Stimulated activated CD4-positive, alpha-beta T cell treated with anti-CD3 and anti-CD28 coated beads, Interleukin-2, amount 100 ng/mL, for 48 hours (primary cell): ENCODE measurements at places on chromosomes 6 and 20.

DNA sequence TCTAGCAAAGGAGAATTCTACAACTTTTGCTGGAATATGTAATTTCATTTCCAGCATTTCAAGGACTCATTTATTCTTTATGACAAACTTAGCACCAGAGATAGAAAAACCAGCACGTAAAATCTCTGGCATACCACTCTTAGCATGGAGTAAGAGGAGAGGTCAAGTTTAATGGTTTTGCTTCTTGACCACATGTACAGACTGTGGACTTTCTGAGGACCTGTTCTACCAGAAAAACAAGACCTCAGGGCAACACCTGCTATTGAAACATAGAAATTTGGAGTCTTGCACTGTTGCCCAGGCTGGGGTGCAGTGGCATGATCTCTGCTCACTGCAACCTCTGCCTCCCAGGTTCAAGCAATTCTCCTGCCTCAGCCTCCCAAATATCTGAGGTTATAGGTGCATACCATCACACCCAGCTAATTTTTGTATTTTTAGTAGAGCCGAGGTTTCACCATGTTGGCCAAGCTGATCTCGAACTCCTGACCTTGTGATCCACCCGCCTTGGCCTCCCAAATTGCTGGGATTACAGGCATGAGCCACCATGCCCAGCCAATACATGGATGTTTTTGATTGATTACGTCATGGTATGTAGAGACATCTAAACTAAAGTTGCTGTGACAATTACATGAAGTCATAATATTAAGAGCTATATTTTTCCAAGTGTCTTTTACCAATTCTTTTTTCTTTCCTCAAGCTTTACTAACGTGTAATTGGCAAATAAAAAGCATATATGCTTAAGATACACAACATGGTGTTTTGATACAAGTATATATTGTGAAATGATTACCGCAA, 36.1 kb downstream of the CRYBG1 start:
- DNase-seq: no peak

GRCh38 chr6:13638626-13639025, 23.5 kb downstream of the NOL7 start:
- no peak for DNase-seq

DNA sequence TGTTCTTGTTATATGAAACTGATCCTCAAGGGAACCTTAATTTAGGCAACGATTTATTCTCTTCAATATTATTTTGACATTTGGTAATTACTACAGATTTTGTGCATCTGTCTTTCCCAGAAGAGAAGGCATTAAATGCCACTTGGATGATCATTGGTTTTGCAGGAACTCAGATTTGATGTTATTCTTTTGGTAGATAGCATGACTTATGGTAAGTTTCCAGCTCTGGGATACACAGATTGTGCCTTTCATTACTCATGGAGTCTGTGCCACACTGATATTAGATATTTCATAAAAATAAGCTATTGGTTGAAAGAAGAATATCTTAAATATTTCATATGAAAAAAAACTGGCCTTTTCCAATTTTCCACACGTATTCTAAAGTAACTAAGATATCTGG, 120.1 kb downstream of the AIG1 start:
- DNase-seq: no peak

- DNase-seq: no peak
These were observed 76.7 kb downstream of the CEP162 start for GRCh38 chr6:84150705-84151104.

GRCh38 chr20:33724439-33725094, 4.5 kb upstream of the PXMP4 start:
- no peak for DNase-seq

- DNase-seq: no peak
These were observed 42.5 kb downstream of the LYRM2 start for GRCh38 chr6:89596056-89596455.

DNA sequence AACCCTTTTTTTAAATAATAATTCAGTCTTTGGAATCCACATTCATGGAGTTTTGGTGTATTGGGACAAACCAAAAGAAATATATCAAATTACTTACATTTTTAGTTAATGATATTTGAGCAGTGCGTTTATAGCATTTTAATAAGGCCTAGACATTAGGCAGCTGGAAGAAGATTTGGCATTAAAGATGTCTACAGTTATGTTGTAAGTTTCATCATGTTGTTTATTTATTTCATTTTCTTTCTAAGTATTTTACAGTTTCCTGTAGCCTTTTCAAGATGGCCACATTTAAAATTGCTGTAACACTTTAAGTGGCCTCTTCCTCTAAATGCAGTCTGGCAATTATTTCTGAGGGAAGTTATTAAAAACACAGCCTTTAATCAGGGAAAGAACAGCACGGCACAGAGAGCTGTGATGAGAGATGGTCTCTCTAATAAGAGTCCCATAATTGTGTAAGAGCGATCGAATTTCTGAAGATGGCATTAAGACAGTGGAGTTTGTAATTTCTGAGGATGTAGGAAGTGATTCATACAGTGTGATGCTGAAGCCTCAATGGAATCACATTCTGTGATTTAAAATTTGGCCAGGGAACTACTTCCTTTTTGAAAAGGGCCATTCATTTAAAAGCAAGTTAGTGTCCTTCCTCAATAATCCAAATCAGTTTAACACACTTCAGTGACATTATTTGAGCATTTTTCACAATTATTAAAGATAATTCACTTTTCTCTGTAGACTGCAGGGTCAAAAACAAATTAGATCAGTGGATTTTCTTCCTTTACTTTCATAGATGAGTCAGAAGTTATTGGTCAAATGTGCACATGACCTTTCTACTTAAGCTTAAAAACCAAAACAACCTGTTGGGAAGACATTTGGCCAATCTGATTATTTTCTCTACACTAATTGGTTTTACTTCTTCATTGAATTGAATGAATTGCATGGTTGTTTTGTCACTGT, 52.4 kb upstream of the EDN3 start:
- no peak for DNase-seq

DNA sequence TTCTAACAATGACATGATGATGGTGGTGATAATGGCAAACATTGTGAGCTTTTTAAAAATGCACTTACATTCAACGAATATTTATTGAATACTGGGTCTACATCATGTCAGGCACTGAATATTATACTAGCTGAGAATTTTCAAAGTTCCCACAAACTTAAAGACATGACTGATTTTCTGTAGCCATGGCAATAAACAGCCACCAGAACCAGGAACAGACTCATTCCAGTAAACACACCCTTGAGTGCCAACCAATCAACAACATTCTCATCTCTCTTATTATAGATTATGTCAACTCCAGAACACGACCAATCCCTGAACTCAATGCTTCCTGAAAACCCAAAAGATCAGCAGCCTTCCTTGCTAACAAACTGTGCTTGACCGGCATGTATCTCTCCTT, 212.4 kb upstream of the RUNX2 start:
- DNase-seq: no peak

GRCh38 chr20:37468886-37469285, 52.2 kb upstream of the NNAT start:
- DNase-seq: no peak

GRCh38 chr6:163356324-163356723, 58.2 kb upstream of the QKI start:
- no peak for DNase-seq

GRCh38 chr6:113777601-113778000, 79.5 kb upstream of the MARCKS start:
- DNase-seq: no peak

DNA sequence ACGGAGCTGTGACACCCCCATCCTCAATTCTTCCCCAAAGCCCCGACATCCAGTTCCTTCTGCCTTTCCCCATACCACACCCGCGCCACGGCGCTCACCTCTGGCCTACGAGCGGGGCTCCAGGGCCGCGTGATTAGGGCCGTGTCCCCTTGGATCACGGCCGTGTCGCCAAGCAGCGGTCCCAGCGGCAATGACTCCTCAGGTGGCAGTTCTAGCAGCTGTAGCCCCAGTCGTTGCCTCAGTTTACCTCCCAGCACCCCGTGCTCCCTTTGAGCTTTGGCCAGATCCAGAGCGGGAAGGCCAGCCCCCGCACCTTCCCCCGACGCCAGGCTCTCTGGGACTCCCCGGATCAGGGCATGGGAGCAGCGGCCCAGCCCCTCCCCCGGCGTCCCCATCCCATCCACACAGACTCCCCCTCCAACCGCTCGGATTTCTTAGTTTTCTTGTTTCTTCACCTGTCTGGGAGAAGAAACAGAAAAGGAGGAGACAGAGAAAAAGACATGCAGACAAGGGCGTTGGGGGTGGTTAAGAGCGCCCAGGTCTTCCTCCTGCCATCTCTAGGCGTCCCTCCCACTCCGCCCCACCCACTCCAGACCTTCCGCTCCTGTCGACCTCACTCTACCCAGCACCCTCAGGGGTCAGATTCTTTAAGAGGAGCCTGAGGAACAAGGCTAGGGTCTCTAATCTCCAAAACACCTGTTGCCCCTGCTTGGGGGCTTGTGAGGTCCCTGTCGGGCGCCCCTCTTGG, at the start of gene DDAH2:
DDAH2 (minus strand) TSS at position 533 of the 748 bp plus-strand sequence; CDS start at position 395, 138 bp downstream.
- no peak for DNase-seq

- DNase-seq: no peak
These were observed 395.1 kb downstream of the TFAP2B start for GRCh38 chr6:51213811-51214210.

- peak; percentile 18 for DNase-seq
These were observed 87.7 kb downstream of the THEMIS start for GRCh38 chr6:127812985-127813698.

- DNase-seq: no peak
These were observed 263.5 kb downstream of the TMEM242 start for GRCh38 chr6:157059781-157060180.

DNA sequence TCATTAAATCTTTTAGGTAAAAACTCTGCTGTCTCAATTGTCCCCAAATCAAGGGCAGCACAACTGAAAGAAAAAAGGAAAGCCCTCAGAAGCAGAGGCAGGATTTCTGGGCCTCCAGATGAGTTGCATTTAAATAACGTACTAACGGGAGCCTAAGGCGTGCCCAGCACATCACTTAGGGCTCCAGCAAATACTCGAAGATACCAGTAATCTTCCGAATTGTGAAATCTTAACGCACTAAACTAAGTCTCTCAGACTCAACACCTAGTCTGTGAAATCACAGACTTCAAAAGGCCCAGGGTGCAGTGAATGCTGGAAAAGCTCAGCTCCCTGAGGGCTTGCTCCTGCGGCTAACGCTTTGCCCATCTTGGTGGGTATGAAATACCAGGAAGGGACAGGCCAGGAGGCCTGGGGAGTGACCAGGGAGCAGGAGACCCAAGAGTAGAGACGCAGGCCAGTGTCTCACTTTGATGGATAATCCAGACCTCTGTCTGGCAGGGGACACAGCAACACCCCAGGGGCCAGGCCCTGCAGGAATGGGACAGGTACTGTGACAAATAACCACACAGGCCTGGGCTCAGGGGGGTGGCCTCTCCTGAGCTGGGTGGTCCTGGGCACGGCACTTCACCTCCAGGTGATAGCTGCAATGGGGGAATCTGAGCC, 36.4 kb downstream of the RRBP1 start:
- no peak for DNase-seq

DNA sequence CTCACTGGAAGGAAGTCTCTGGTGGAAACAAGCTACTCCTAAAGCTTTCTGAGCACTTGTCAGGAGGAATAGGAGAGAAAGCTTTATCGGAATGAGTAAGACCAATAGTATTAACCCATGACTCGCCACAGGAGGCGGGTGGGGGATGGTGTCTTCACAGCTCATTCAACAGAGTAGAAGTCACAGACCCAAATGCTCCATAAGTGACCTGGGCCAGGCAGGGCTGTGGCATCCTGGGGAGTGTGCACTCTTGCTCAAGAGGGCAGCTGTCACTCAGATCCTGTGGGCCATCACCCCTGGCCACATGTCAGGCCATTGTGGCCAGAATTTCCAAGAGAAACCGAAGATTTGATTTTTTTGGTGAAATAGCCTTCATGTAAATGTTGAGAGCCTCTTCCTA, 116.0 kb downstream of the SYCP2 start:
- DNase-seq: no peak

GRCh38 chr20:8640461-8640860, 428.4 kb upstream of the PLCB4 start:
- DNase-seq: no peak

DNA sequence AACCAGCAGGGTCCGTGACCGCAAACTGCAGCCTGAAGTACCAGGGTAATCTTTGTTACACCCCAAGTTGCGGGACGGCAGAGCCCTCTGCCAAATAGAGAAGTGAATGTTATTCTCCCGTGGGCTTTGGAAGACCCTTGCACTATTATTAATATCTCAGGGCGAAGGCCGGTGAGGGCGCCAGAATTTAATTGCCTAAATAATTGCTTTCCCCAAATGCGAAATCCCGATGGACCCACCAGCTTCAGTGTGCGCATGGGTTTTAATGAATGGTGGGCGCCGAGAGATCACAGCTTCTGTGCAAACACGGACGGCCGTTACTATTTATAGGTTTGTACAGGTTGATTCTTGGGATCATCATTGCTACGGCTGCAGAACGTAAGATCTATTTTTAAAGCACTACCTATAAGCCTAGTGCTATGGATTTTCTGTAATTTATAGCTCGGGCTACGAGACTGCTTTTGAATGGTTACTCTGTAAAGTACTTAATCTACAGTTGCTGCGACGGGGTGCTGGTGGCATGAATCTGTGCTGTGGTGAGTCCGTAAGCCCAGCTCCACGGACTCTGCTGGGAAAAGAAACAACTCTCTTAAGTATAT, 15.2 kb upstream of the PHACTR3 start:
- no peak for DNase-seq

DNA sequence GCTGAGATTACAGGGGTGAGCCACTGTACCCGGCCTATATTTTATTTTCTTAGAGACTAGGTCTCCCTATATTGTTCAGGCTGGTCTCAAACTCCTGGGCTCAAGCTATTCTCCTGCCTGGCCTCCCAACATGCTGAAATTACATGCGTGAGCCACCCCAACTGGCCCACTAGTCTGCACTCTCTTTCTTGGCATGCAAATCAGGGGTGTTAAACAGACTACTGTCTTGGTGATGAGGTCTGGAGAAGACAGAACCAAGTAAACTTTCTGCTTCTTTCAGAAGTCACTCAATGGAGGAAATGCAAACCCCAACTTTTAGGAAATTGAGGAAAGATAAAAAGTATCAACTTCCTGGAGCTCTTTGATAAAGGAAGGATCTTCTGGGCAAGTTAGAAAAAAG, 8.0 kb upstream of the TUBB2B start:
- no peak for DNase-seq

DNA sequence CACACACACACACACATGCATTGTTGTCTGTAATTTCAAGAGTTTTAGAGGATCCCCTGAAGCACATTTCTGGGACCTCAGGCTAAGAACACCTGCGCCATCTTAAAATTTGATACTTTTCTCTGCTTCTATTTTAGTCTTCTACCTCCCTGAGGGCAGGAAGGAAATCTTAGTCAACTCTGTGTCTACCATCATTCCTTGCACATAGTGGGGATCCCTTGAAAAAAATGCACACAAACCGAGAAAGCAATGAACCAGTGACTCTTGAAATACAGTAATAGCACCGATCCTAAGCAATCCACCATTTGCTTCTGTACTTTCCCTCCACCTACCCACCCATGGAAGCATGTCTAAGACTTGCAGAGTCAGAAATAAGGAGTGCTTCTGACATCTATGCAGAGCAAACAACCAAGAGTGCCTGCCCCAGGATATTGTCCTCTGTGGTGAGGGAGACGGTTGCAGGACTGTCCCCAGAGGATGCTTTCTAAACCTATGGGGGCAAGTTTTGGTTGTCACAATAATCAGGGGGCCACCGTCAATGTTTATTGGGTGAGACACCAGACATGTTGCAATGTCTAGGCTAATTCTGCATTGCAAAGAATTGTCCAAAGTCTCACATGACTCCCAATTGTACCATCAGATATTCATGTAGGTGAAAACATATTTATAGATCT, 208.0 kb upstream of the TAB2 start:
- DNase-seq: no peak
